ENCODE measurements at places on chromosomes 2 and 18.
A peak's percentile ranks its signal among the peaks of the same experiment; 100 is the strongest.

DNA sequence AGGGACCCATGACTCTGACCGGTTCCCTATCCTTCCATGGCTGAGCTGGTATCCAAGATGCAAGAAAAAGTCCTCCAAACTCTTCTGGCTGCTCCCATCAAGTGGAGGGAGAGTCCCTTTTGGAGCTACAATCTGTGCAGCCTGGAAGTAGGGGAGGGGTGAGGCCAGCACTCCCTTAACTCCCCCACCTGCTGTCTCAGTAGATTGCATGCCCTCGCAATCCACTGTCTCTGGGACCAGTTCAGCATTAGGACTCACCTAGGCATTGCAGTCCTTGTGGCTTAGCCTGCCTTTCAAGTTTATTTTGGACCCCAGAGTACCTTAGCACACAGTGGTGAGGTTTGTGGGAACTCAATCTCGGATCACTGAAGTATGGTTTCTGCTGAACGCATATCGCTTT lies 14.2 kb upstream of the FMNL2 start:
- no peak for DNase-seq

DNA sequence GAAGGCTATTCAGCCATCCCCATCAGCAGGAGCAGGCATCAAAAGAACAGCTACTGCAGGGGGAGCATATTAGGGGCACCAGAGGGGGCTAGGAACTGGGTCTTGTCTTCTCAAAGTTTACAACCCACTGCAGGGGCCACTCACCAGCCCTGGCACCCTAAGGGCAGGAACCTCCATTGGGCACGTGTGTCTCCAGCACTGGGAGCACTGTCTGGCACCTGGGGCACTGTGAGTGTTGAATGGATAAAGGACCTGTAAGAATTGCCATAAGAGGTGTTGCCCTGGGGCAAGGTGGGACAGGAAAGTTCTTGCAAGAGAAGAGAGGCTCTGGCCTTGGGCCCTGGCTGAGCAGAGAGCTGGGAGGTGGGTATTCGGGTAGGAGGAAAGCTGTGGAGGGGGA lies 1.4 kb upstream of the STEAP3 start:
- no peak for DNase-seq

- DNase-seq, result peak; percentile 26
These were observed 72.2 kb downstream of the CRIM1 start for GRCh38 chr2:36427790-36428243.

GRCh38 chr2:234671716-234672115 lies 174.8 kb upstream of the ARL4C start:
- no peak for DNase-seq

DNA sequence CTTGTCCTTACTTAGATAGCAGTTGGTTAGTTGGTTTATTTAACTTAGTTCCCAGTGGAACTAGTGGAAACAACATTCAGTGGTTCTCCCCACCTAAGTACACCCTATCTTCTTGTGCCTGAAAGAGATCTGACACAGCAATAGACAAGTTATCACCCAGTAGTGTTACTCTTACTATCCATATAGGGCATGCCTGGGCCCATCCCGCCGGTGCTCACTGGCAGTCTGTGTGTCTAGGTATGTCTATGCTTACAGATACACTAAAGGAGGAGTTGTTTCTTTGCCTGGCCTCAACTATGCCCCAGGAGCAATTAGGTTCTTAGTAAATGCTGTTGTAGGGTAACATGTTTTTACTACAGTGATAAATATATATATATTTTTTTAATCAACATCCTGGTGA lies 12.0 kb upstream of the NRP2 start:
- no peak for DNase-seq

GRCh38 chr18:413233-413632 lies 87.3 kb downstream of the COLEC12 start:
- DNase-seq, result peak; percentile 19

GRCh38 chr18:35852786-35853185 lies 119.7 kb upstream of the RMP24 start:
- no peak for DNase-seq

GRCh38 chr2:169510496-169510895 lies 994 bp downstream of the KLHL41 start:
- DNase-seq, result no peak

DNA sequence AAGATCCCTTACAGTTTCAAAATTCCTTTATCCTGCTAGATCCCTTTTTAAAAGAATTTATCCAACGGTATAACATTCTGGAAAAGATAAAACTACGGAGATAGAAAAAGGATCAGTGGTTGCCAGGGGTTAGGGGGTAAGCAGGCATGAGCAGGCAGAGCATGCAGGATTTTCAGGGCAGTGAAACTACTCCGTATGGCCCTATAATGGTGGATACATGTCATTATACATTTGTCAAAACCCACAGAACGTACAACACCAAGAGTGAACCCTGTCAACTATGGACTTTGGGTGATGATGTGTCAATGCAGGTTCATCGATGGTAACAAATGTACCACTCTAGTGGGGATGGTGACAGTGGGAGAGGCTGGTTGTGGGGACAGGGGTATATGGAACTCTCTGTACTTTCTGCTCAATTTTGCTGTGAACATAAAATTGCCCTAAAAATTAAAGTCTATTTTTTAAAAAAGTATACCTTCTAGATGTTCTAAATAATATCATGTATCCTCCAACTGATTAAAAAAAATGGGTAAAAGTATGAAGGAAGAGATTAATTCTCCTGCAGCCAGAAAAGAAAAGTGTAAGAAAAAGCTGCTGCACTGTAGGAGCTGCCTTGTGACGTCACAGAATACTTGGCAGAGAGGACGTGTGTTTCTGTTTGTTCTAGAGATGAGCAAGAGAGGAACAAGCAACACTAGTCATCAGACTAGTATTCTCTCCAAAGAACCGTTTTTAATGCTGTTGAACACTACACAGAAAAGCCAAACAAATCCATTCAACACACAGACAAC lies 23.6 kb downstream of the ANKRD44 start:
- peak; percentile 93 for DNase-seq

DNA sequence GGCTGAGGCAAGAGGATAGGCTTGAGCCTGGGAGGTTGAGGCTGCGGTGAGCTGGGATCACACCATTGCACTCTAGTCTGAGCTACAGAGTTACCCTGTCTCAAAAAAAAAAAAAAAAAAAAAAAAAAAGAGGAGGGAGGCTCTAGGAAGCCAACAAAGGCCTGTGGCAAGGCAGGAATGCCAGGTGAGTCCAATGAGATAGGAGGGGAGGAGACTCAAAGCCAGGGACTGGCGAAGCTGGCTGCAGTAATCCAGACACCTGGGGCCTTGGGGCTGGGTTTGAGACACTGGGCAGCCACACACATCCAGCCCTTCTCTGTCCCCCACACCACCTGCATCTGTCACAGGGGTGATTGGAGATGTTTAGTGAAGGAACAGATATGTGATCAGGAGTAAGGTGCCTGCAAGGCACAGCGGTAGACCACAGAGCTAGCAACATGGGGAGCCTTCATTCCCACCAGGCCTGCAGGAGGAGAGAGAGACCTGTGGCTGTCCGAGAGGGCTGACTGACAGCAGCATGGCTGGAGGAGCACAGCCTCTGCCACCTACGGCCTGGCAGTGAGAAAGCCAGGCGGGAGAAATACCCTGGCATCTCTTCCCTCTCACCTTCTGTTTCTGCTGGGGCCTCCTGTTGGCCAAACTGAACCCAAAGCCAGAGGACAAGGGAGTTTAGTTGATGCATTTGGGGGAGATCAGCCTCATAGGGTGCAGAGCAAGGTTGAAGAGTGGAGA lies 9.5 kb downstream of the CHPF start:
- no peak for DNase-seq

GRCh38 chr18:36294031-36294430 lies 3.5 kb upstream of the FHOD3 start:
- no peak for DNase-seq

DNA sequence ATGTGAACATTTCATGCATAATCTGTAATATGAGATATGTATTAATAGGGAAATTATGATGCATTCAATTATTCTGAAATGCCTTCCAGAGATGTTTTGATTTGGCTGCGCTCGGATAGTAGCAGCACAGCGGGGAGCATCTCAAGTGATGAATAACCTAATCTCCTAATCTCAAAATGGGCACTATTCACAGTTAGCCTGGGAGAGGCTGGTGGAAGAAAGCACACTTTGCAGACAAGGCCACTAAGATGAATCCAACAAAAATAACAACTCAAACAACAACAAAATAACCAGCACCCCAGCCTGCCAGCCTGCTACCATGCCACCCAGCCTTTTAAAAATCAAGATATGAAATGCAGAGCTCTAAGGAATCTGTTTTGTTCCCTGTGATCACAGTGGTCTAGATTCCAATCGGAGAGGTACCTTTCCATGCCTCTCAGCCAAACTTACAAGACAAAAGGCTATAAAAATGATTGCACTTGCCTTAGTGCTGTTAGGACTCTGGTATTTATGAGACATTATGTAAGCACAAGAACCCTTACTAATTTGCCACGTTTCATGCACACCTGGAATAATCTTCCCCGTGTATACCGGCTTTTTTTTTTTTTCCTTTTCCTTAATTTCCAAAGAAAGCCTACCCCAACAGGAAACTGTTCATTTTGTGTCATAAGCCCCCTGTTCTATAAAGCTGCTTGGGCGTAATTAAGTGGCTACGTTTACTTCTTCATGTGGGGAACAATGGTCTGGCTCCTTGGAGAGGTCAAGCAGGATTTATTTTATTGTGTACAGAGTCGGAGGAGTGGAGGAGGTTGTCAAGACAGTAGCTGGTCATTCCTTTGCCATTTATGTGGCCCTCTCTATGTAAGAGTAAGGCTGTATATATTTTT lies 526.9 kb upstream of the FANCL start:
- no peak for DNase-seq

GRCh38 chr18:79463424-79463960 lies 67.8 kb downstream of the NFATC1 start:
- DNase-seq, result no peak

GRCh38 chr2:185188656-185189055 lies 549.9 kb upstream of the FSIP2 start:
- DNase-seq, result peak; percentile 44

- DNase-seq, result no peak
These were observed 42.3 kb downstream of the FAM124B start for GRCh38 chr2:224359569-224359968.

- no peak for DNase-seq
These were observed 106.7 kb upstream of the ASB18 start for GRCh38 chr2:236370847-236371409.

GRCh38 chr2:24877067-24877466 lies 43.0 kb downstream of the ADCY3 start:
- DNase-seq, result no peak

DNA sequence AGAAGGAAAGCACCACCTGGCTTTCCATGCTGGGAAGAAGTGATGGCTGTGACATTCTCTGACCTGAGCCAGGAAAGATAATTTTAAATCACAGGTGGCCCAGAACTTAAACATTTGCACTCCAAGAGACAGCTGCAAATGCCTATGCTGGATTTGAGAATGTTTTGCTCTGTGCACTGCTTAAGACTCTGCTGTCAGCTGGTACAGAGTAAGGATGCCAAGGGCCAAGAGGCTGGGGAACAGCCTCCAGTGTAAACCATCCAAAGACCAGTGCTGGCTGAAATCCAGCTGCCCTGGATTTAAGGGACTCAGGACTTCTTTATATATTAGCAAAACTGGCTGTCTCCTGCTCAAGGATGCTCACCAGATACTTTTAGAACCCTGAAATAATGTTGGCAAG lies 3.9 kb downstream of the HOXD8 start:
- DNase-seq, result no peak

DNA sequence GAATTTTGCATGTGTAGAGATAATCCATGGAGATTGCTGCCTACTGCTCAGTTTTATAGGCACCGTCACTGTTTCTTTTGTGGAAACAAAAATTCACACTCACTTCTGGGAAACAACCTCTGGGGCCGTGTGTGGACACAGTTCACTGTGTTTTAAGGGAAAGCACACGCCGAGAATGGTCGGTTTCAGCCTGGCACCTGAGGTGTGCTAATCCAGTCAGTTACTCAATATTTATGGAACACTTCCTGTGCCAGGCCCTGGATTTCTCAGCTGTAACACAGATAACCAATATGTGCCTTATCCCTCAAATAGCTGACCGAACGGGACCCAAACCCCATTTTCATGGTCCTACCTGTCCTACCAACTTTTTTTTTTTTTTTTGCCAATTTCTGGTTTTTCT lies 179.6 kb downstream of the MGAT5 start:
- DNase-seq, result no peak

DNA sequence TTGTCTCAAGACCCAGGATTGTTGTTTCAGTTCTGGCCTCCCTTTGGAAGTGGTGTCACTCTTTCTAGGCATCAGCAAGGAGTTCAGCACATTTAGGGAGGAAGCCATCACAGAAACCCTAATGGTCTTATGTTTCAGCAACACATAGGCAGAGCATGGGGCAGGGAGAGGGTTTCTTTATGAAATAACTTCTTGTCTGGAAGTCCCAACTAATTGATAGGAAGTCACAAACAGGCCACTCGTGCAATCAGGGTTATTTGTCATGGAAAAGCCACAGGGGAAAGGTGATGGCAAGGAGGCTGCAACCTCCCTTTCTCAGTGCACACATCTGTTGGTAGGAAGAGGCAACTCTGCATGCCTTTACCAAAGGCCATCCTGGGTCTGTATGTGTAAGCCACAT lies 103.0 kb downstream of the BCL11A start:
- no peak for DNase-seq

- DNase-seq, result no peak
These were observed 57.1 kb downstream of the ZAP70 start for GRCh38 chr2:97770445-97770844.

- peak; percentile 27 for DNase-seq
These were observed 221.1 kb downstream of the RDH14 start for GRCh38 chr2:18339326-18339725.

DNA sequence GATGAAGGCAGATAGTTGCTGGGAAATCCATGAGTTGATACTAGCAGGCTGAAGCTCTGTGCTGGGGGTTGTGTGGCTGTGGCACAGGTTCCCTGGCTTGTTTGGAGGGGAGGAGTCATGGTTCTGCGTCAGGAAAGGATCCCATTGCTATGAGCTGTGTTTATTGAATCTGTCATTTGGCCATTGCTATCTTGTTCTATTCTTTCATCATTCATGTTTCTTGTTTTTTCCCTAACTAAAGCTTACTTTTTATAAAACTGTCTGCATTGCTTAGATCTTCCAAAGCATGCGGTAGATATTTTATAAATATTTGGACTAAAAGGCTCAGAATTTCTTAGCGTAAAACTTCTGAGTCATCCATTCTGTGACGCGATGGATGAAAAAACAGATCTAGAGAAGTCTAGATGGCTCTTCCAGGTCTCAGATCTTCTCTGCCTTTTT lies 335.3 kb downstream of the PTPRM start:
- DNase-seq, result no peak

GRCh38 chr2:59301466-59302402 lies 1060.6 kb upstream of the FANCL start:
- DNase-seq, result peak; percentile 92

GRCh38 chr2:1947316-1947715 lies 203.0 kb upstream of the PXDN start:
- DNase-seq, result no peak

- DNase-seq, result no peak
These were observed 2.9 kb upstream of the KANSL1L start for GRCh38 chr2:210174086-210174485.

DNA sequence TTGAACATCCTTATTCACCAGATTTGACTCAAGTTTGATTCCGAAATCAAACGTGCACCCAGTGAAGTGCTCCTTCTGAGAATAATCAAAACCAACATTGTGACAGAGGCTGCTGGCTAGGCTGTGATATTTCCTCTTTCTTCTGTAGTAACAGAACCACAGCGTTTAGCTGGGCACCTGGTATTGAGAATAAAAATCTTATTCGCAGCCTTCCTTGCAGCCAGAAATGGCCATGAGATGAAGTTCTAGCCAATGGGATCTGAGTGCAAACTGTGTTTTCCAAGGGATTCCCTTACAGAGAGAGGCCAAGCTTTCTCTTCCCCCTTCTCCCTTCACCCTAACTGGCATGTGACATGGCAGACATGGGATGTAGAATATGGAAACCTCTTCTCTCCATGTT lies 51.7 kb downstream of the TMEM163 start:
- no peak for DNase-seq
